ENCODE measurements at places on chromosomes 4 and X.

- no peak for DNase-seq
Observed at GRCh38 chrX:137290011-137290410, 256.2 kb upstream of the GPR101 start.

DNA sequence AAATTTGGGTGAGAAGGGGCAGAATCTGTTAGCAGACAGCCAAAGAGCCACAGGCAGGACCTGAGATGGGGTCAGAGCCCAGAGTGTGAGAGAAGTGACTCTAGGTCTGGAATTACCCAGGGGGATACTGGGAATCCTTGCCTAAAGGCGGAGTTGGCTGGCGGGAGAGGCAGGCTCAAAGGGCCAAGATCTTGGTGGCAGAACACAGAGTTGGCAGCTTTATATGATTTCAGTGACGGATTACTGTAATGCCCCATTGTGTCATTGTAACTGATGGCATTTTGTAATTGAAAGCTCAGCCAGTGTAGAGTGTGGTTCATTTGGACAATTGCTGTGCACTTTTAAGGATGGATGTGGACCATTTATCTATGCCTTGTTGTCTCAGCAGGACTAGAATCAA, 77.3 kb downstream of the SMIM20 start:
- DNase-seq, result no peak

DNA sequence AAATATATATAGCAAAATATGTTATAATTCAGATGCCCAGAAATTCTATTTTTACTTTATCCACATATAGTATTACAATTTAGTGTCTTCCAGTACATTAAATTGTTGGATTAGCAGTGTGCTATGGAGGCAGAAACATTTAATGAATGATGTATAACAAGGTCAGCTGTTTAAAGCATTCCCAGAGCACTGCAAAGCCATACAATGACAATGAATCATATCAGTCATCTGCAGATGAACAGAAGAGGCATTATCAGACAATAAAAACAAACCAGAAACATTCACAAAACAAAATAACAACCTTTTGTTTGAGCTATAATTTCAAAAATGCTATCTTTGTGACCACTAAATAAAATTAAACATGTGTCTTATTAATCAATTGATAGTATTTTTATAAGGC, 524.2 kb downstream of the FAT4 start:
- DNase-seq, result no peak

GRCh38 chr4:102447413-102447812, 53.7 kb upstream of the NFKB1 start:
- DNase-seq, result no peak

DNA sequence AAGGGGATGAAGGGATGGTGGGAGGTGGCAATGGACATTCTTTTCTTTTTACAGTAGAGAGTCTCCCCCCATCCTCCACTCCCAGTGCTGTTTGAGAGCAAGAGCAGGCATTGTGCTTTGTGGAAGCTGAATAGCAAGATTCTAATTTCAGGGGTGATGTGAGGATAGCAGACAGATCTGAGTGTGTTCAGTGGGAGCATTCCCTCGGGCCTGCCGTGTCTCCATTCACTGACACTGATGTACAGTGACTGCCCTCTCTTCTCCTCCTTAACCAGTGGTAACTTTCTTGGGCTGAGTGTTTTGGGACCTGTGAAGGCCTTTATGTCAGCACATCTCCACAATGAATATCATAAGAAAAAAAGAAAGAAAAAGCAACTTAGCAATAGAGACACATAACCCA, 396.6 kb upstream of the RPS6KA3 start:
- DNase-seq, result no peak

GRCh38 chr4:1863297-1864033, 7.5 kb upstream of the LETM1 start:
- no peak for DNase-seq

GRCh38 chr4:168071304-168071703, 21.0 kb upstream of the ANXA10 start:
- DNase-seq, result no peak

GRCh38 chr4:143359644-143360193, 23.0 kb downstream of the GAB1 start:
- DNase-seq, result no peak

- no peak for DNase-seq
Observed at GRCh38 chr4:133694416-133694815, 507.2 kb downstream of the PABPC4L start.

- no peak for DNase-seq
Observed at GRCh38 chr4:11608992-11609391, 180.3 kb upstream of the HS3ST1 start.

DNA sequence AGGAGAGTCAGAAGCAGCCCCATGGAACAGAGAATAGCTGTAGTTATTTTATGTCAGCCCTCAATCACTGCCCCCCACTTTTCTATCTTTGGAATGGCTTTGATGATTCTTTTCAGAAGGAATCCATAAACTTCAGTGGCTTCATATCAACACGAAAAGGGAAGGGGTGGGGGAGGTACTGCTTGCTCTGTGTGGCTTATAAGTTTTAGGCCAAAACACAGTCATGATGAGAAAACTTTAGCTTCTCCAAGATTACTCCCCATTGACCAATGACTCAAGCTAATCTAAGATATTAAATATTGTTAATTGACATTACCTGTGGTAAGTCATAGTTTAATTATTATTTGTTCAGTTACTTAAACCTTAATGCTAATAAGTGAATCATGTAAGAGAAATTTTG, 669.6 kb upstream of the FAM241A start:
- no peak for DNase-seq

DNA sequence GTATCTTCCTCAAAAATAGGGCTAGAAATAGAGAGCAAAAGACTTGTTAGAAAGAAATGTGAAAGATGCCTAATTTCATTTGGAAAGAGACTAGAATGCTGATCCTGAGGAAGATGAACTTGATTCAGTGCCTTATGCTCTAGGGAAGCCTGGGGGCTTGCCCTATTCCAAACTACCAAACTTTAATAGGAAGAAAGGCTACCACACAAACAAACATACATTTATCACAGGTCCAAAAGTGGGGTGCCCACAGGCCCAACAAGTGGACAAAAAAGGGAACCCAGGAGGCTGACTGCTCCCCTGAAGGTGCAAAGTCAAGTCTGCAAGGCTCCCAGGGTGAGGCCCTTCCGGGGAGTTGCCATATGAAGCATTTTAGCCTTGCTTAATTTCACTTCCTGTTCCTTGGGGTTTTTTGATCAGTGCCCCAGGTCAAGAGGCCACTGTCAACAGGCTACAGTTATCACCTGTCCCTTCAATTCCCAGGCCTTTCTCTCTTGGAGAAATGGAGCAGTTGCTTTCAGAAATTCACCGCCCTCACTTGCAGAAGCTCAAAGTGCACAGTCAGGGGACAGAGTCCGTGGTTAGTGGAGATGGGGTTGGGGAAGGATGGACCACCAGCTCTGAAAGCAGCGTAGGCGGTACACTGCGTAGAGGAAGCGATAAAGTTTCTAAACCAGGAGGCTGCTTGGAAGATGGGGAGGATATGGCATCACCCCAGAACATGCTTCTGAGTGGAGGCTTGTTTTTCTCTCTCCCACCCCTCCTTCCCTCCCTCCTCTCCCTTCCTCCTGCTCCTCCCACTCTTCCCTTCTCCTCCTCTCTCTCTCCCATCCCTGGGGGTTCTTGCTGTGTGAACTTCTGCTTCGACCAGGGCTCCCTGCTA, 36.4 kb downstream of the TMEM154 start:
- DNase-seq, result no peak

DNA sequence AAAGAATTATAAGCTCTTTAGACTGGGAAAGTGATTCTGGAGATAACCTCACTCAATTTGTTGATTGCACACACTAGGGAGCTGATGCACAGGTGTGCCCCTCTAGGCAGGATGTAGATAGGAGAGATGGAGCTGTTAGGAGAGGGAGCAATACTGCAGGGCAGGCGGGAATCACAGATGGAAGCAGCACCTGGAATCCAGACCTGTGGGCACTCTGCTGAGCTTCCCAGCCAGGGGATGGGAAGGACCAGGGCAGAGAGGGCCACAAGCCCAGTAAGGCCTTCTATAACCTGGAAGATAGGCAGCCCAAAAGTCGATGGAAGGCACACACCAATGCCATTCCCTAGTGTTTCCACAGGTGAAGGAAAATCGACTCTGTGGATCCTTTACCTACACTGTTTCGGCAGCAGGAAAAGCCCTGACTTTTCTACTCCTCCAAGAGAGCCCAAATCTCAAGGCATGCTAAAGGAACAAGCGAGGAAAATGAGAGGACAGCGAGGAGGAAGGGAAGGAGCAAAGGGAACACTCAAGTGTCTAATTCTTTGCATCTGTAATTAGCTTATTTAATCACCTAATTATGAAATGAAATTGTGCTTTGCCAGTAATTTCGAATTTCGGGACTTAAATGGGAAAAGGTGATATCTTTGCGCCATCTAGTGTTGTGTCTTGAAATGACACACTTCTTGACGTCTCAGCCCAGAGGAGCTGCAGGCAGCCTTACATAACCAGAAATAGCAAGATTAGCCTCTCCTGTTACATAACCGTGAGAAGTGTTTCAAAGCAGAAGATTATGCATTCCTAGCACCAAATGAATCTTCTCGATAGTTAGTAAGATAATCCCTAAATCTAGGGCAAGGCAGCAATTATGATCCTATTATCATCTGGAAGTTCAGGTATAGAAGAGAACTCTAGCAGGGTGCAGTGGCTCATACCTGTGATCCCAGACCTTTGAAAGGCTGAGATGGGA, 31.0 kb upstream of the TLR3 start:
- DNase-seq, result no peak

DNA sequence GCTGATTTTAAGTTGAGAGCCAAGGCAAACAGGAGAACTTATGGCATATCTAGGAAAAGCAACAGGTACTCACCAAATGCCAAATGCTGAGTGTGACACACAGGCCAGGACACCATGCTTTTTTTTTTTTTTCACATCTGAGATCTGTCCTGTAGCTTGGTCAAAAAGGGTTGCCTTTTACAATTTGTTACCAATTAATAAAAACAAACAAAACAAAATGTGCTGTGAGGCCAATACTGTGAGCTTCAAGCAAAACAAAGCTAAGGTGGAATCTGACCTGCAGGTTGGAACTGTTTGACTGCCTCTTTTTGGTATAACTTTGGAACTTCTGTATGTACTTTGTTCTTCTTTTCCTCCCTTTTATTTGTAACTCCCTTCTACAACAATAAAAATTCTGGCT, 548.5 kb upstream of the IGFBP7 start:
- DNase-seq, result no peak

- DNase-seq, result no peak
Observed at GRCh38 chrX:28549838-28550237, 37.4 kb upstream of the IL1RAPL1 start.

DNA sequence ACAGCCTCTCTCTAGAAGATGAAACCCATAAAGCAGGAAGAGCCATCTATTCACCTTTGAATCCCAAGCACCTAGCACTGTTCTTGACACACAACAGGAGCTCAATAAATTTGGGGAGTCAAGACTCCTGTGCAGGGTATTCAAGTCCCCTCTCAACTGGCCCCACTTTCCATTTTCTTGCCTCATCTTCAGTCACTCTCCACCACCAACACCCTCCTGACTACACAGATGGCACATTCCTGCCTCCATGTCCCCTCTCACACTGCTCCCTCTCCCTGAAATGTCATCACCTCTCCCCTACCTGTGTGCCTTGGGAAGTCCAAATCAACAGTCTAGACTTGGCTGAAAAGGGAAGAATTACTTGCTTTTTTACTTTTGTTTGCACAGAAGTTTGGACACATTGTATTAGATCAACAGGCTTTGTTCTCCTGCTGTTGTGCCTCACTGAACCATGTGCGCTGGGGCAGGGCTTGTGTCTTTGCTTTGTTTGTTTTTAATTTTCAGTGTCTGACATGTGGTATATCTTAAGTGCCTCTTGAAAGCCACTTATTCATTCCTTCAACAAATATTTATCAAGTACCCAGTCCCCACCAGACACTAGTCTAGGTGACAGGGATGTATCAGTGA, 85.1 kb downstream of the APBB2 start:
- no peak for DNase-seq

DNA sequence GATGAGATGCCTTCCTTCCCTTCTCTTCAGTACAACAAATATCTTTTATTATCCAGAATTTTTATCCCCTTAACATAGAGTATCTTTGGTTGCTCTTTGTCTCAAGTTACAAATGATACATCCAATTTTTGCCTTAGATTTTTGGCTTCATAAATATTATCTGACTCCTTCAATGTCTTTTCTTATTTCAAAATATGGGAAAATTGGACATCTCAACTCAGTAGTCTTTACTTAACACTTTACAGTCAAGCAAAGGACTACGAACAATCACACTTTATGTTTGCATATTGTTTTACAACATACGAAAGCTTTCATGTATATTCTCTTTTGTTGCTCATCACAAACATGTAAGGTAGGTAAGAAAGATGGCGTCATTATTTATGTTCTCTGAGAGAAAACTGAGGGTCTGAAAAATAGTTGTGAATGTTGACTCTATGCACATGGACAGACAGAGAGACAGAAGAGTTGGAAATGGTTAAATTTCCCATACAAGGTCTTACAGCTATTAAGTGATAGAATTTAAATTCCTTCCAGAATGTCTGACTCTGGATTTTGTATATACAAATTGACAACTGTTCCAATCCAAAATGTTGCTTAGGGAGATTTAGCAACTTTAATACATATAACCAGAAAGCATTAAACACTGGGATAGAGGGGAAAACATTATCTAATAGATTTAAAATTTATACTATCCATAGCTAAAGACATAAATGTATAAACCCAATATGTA, 29.4 kb downstream of the DCHS2 start:
- DNase-seq, result no peak

- no peak for DNase-seq
Observed at GRCh38 chr4:85376285-85376684, 98.7 kb upstream of the ARHGAP24 start.

DNA sequence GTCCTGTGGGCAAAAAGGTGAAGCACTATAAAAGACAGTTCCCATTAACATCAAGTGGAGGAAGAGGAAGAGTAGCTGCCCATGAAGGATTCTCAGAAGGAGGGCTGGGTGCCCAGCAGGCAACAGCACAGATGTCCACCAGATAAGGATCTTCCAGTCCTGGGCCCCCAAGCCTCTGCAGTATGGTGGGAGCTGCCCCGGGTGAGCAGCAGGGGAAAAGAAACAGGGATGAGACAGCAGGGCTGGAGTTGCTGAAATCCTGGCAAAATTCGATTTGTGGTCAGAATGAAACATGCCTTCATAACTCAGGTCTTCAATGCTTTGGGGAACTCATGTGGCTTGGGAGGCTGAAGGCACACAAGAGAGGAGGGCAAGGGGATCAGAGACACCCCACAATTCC, 94.6 kb downstream of the RASL11B start:
- no peak for DNase-seq

- no peak for DNase-seq
Observed at GRCh38 chr4:81421346-81422218, 50.1 kb downstream of the RASGEF1B start.

DNA sequence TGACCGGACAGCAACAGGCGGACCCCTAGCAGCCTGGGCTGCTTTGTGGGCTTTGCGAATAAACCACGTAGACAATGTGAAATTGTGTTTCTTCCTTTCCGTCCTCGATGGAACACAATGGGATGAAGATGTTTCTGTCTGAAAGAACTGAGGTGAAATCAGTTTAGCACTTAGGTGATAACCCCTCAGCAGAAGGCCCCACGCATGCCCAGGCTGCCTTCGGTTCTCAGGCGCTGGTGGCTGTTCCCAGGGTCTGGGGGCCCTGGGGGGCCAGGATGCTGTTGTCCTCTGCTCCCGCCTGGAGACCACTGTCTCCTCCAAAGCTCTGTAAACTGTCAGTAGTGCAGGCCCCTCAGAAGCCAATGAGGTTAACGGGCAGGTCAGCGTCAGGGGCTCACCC, 73.9 kb upstream of the HGFAC start:
- DNase-seq, result no peak

Data from skeletal muscle cell (primary cell).